ENCODE measurements at places on chromosomes 5 and 9. TPM values are rescaled to one million over a fixed set of nuclear protein-coding genes. Genes with fewer than 3 reads are reported as not detected.

DNA sequence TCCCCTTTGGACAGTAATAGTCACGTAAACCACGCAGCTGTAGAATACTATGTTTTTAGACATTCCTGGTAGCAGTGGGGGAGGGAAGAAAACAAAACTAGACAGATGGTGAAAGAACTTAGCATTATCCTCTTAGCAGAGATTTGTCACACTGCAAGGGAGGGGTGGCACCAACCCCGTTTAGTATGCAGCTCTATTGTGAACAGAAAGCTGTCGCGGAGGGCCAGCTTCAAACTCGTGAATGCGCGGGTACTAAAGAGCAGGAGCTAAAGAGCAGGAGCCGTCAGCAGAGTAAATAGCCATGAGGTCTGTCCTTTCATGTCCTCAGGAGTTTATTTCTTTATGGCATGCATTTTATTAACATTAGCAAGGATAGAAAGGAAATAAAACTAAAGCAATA is 141.9 kb upstream of the SLC12A2 start:
- no peak overlapping the region for H3K4me3 ChIP-seq
- H3K27me3 ChIP-seq, result no peaks in the 10 kb centered on the region
- peak overlapping the region; percentile 73 for H3K27ac ChIP-seq
- DNase-seq, result no peak

DNA sequence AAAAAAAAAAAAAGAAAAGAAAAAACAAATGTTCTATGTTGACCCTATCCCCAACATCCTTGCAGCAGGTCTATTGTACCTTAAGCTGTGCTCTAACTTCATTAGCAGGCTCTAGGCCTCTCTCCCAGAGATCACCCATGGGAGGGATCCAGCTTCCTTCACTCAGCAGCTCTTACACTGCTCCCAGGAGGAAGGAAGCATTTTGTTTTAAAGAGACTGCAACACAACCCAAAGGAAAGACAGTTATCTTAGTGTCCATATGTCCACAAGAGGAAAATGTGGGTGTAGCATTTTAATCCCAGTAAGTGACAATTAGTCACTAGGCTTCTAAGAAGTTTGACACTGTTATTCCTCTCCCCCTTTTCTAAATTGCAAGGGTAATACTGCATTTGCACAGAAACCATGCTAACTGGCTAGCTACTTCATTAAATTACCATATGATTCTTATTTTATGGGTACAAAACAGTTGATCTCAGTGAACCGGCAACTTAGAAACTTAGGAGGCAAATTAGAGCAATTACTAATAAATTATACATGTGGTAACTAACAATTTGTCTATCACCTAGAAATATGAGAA is 58.8 kb downstream of the MARCHF3 start:
- no peaks in the 10 kb centered on the region for H3K27me3 ChIP-seq
- no peak for DNase-seq
- H3K36me3 ChIP-seq, result no peaks in the 10 kb centered on the region
- no peak overlapping the region for H3K4me3 ChIP-seq

DNA sequence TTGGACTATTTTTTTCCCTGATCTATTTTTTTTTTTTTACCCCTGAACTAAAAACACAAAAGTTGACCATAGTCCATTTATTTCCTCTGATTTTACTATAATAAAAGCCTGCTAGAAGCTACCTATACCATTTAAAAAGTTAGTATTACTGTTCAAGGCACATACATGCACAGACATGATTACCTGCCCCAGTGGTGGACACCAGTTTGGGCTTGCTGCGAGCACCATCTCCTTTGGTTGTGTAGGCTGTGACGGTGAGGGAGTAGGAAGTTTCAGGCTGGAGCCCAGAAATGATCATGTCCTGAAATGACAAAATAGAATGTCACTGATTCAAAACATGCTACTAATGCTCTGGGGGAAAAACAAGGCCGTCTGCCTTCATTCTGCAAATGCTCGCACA is 693.1 kb upstream of the DMAC1 start:
- H3K36me3 ChIP-seq, result no peaks in the 10 kb centered on the region
- H3K27ac ChIP-seq, result no peak overlapping the region
- no peak overlapping the region for H3K4me3 ChIP-seq
- no peak for DNase-seq

CDHR2 gene
- total RNA-seq, result 0.27 TPM

GRCh38 chr9:134656334-134657006 is 14.9 kb downstream of the COL5A1 start:
- H3K27ac ChIP-seq, result no peak overlapping the region
- H3K36me3 ChIP-seq, result no peaks in the 10 kb centered on the region
- H3K4me1 ChIP-seq, result no peaks in the 10 kb centered on the region
- no peak overlapping the region for H3K4me3 ChIP-seq
- DNase-seq, result no peak

GRCh38 chr5:32866138-32866537 is 155.0 kb downstream of the NPR3 start:
- no peaks in the 10 kb centered on the region for H3K36me3 ChIP-seq
- H3K27me3 ChIP-seq, result no peaks in the 10 kb centered on the region
- no peak overlapping the region for H3K27ac ChIP-seq

DNA sequence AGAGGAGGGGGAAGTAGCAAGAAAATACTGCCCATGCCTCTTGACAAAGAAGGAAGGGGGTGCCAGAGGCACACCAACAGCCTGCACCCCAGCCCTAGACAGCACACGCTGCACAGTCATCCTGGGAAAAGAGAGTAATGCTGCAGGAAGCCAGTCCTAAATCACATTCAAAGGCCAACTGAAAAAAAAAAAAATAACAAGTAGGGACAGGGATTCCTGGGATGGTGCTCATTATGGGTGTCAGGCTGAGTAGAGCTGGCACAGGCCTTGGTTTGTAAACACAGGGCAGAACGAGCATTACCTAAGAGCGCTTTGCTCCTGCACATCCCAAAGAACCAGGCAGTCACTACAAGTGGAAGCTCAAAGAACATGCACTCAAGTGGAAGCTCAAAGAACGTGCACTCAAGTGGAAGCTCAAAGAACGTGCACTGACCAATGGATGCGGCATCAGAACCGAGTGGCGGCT is 7.8 kb downstream of the RAPGEF1 start:
- peak overlapping the region; percentile 80 for H3K27ac ChIP-seq
- no peaks in the 10 kb centered on the region for H3K27me3 ChIP-seq
- H3K4me1 ChIP-seq, result peaks cover 89% of the 10 kb centered on the region
- DNase-seq, result peak; percentile 76
- H3K36me3 ChIP-seq, result no peaks in the 10 kb centered on the region
- no peak overlapping the region for H3K4me3 ChIP-seq
